ENCODE measurements at places on chromosomes 11 and 22.

DNA sequence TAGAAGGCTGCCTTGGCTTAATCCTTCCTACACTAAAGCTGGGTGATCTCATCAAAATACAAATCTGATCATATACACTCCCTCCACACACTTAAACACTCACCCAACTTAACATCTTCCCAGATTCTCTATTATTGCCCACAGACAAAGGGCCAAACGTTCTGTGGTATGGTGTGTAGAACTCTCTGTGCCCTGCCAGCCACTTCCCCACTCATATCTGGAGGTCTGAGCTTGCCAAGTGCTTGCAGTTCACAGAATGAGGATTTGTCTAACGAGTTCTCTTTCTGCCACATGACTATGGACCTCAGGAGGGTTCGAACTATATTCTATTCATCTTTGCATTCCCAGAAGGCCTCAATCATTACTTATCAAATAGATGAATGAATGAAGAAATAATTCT is 77.6 kb downstream of the MPPED2 start:
- no peak for DNase-seq

DNA sequence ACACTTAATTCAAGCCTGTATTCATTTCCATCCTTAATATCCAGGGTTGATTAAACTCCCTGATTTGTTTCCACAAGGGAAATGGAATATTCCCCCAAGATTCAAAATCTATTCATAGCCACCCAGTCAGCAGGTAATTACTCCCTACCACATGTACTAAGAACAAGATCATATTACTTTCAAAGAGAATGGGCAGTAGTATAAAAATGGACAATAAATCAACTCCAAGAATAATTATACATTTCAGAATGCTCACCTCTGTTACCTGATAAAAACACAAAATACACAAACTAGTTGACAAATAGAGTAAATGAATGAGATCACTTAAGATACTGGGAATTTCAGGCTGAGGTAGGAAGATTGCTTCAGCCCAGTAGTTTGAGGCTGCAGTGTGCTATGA is 8.5 kb upstream of the FEZ1 start:
- DNase-seq, result no peak

- no peak for DNase-seq
Observed at GRCh38 chr22:31626427-31627150, 35.4 kb downstream of the PISD start.

GRCh38 chr11:83678831-83679584 is 392.8 kb upstream of the CCDC90B start:
- no peak for DNase-seq

DNA sequence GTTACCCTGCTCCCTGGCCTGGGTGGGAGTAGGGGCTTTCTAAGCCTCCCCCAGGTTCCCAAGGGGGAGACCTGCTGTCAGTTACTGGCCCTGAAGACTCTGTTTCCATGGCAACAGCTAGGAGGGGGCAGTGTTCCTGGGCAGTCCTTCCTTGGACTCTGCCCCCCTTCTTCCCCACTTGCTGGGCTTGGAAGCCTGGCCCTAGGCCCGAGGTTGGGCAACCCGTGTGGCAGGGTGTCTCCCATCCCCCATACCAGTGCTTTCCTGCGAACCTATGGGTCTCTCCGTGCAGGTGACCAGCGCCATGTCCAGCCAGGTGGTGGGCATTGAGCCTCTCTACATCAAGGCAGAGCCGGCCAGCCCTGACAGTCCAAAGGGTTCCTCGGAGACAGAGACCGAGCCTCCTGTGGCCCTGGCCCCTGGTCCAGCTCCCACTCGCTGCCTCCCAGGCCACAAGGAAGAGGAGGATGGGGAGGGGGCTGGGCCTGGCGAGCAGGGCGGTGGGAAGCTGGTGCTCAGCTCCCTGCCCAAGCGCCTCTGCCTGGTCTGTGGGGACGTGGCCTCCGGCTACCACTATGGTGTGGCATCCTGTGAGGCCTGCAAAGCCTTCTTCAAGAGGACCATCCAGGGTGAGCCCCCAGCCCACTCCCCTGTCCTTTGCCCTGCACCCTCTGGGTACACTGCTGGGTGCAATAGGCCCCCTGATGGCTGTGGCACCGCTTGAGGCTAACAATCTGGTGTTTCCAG is 1.7 kb downstream of the ESRRA start:
- no peak for DNase-seq

GRCh38 chr11:59545179-59546020 is 34.1 kb downstream of the OR4D9 start:
- DNase-seq, result no peak

GRCh38 chr11:8732324-8732670 is 49.7 kb downstream of the RPL27A start:
- DNase-seq, result no peak

All from CD4-positive, alpha-beta T cell treated with Interleukin-2 at 100 ng/mL for 4 hours (primary cell).